NCI-H69 (cell line): ENCODE measurements at places on chromosomes 12 and 14.

GRCh38 chr12:101299346-101299745, 19.4 kb downstream of the UTP20 start:
- no peak for DNase-seq

DNA sequence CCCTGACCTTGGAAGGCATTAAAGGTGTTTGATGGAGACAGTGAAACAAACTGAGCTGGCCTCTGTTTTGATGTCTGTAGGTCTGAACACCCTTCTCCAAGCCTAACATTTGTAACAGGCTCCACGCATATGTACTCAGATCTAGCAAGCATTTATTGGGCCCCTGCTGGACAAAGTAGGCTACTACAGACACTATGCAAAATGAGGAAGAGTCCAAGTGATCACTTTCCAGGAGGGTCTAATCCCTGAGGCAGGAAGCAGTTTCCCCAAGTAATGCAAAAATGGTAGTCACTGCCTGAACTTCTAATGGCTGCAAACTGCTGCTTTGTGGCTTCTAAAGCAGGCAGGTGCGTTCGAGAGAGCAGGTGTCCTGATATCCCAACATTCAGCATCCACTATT, 405.8 kb downstream of the MED13L start:
- DNase-seq = peak; percentile 47

DNA sequence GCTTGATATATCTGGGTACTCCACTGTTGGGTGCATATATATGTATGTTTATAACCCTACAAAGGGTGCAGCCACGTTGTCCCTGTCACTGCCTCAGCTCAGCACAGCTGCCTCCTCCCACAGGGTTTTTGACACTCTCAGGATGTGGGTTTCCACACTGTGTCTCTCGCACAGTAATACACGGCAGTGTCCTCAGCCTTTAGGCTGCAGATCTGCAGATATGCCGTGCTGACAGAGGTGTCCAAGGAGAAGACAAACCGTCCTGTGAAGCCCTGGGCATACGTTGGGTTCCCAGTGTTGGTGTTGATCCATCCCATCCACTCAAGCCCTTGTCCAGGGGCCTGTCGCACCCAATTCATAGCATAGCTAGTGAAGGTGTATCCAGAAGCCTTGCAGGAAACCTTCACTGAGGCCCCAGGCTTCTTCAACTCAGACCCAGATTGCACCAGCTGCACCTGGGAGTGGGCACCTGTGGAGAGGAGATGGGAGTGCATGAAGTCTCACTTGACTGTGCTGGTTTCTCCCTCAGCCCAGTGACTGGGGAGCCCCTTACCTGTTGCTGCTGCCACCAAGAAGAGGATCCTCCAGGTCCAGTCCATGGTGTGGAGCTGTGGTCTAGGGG, 498.7 kb downstream of the TMEM121 start:
- no peak for DNase-seq

GRCh38 chr14:99605299-99605961, 1.4 kb upstream of the CCDC85C start:
- peak; percentile 97 for DNase-seq

GRCh38 chr12:75560167-75560566, 48.8 kb upstream of the KRR1 start:
- DNase-seq = peak; percentile 42

GRCh38 chr14:104505085-104506074, 74.2 kb upstream of the C14orf180 start:
- DNase-seq = no peak

GRCh38 chr12:46164186-46164761, 104.6 kb downstream of the SLC38A1 start:
- no peak for DNase-seq

GRCh38 chr12:115752913-115753726, 524.4 kb downstream of the MED13L start:
- DNase-seq = peak; percentile 56

GRCh38 chr12:112116232-112117060, 7.9 kb upstream of the NAA25 start:
- DNase-seq = peak; percentile 55

DNA sequence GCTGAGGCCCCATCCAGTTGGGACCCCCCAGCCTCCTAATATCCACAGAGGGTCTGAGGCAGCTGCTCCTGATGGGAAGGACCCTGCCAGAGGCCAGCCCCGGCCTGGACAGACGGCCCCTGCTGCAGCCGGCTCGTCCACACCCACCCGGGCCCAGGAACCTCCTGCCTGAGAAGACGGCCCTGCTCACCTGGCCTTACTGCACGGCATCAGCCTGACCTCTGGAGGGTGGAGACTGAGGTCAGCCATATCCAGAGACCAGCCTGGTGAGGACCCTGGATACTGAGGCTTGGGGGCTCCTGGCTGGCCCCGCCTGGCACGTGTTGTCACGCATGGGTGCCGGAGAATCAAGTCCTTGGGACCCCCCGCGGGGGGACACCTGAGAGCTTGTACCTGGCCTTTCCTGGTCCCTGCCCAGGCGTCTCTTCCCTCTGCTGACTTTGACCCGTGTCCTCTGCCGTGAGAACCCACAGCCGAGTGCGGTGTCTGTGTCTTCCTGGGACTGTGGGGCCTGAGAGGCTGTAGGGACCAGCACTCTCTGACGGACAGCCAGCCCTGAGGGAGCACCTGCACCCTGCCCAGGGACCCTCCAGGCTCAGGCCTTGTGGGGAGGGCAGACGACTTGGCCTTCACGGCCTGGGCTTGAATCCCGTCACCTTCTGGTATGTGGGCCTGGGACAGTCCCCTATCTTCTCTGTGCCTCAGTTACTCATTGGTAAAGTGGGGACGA, 57.3 kb downstream of the NOC4L start:
- DNase-seq = no peak

GRCh38 chr12:65832217-65832616, 7.9 kb downstream of the HMGA2 start:
- no peak for DNase-seq

DNA sequence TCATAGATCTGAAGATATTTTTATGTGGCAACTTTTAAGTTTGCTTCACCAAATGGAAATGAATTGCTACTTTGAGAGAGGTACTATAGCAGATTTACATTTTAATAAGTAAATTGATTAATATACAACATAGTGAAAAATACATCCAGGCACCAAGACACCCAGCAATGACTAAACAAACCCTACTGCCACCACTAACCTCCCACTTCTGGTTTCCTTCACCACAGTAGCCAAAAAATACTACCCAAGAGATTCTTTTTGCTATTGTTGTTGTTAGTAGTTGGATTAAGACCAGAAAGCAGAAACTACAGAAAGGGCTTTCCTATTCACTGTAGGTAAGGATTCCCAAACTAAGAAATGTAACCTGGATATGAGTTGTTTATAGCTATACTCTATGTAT, 54.1 kb downstream of the COCH start:
- no peak for DNase-seq

DNA sequence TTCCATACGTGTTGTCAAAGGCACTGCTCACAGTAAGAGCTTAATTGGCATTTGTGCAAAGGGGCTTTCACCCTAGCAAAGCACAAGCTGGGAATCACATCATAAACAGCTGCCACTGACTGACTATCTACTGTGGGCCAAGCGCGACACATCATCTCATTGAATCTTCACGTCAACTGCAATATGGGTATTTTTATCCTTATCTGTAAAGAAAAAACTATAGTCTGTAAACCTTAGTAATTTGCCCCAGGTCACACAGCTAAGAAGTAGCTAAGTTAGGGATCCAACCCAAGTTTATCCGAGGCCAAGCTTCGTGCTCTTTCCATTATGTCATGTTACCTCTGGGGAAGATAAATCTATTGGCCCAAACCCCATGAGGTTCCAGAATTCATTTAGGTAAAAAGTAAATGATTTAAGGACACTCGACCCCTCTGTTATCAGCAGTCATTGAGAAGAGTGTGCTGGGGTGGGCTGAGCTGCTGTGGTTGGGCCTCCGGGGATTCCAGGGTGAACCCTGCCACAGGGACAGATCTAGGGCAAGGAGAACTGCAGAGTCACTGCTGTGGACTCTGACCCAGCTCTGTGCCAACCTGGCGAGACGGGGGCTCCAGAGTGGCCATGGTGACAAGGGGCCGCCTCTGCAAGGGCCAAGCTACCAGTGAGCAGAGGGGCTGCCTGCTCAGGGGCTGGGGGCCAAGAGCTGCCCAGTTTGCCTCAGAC, 27.6 kb downstream of the NCKAP5L start:
- no peak for DNase-seq

- DNase-seq = no peak
Observed at GRCh38 chr12:131197490-131197889, 243.8 kb downstream of the ADGRD1 start.

DNA sequence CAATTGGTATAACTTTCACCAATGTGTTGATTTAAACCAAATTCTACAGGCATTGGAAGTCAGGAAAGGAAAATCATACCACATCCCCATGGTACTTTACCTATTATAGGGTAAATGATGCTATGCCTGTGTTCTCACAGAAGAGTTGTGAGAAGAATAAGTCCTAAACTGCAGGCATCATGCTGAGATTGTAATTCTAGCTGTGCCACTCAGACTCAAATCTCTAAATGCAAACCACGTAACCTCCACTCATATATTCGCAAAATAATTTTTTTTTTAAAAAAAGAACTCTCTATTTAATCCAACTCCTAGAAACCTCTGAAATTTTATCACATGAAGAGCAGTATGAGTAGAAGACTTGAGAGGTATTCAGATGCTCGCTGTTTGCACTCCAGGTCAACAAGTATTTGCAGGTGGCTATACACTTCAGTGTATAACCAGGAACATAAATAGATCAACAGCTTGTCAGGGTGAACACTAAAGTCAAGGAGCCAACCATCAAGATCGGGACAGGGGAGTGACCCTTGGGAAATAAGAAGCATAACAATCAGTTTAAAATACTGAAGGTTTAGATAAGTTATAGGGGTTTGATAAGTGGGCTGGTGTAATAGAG, 110.1 kb downstream of the SLC25A21 start:
- DNase-seq = no peak

DNA sequence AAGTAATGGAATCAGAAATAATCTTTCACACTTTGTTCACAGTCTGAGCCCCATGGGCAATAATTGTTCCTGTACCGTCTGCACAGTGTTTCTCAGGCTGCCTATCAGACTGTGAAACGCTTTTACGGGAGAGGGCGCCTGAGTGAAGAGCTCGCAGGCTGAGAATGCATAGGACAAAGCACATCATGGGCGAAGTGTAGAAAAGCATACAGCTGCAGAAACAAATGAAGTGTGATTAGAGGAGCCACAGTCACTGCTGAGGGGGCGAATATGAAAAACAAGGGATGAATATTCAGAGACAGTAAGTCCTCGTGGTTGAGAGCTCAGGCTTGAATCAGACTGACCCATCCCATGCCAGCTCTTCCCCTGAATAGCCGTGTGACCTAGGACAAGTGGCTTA, 438.4 kb upstream of the DCN start:
- peak; percentile 16 for DNase-seq

DNA sequence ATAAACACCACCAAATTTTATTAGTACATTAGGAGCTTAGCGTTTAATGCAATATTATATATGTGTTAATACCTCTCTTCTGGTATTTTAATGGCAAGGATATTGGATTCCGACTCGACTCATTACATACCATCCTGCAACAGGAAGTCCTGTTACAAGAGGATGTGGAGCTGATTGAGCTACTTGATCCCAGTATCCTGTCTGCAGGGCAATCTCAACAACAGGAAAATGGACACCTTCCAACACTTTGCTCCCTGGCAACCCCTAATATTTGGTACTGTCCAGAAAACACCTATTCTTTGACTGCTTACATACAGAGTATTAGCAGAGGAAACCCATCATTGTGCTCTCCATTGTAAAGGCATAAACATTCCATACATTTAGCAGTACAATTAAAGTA, 45.2 kb downstream of the VEZT start:
- no peak for DNase-seq

GRCh38 chr12:51013441-51013840, 12.7 kb downstream of the SLC11A2 start:
- peak; percentile 42 for DNase-seq

DNA sequence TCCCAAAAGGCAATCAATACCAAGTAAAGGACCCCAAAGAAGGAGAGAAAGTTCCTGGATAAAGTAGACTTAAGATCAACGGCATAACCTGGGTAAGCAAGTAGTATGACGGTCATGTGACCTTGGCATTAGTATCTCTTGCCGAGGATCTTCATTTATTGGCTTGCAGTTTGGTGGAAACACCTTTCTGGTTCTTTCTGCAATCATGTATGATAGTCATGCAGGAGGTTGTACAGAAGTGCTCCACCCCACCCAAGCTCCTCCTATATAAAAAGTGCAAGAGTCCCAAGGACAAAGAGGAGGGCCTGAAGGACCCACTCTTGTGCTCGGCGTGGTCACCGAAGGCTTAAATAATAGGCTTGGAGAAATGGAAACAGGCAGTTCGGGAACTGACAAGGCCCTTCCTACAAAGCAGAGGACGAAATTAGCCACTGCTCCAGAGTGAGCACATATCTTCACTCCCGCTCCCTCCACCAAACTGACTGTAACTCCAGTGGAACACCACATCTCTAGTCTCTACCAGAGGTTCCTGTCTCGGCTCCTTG, 750 bp downstream of the CS start:
- DNase-seq = peak; percentile 61

- DNase-seq = no peak
Observed at GRCh38 chr14:87829543-87829942, 163.4 kb downstream of the GALC start.

DNA sequence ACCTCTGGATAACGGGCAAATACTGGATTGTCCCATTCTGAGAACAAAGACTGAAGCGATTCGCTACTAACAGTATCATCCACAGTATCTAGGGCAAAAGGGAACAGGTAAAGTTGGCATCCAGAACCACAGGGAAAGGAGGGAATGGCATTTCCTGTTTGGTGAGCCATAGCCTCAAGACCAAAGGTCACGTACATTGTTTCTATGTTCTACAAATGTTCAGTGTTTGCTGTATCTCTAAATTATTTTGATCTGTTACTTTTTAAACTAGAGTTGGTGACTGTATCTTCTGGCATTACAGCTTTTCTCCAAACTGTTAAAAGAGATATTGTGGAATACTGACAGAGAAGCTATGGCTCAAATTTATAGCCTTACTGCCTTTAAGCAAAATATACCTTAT, 9.7 kb downstream of the MLH3 start:
- no peak for DNase-seq

DNA sequence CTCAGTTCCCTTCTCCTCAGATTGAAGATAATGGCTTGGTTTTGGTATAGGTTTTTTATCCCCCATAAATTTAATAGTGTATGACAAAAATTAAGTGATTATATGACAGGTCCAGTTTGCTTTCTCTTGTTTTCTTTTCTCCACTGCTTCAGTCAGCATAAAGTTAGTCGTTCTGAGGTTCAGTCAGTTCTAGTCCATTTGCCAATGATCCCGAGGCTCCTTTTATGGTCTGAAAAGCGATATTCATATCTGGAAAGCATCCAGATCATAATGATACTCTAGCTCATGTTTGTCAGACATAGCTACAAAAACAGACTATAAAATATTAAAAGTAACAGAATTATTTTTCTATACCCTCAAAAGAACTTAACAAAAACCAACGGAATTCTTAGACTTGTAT, 67.1 kb upstream of the SLC38A4 start:
- no peak for DNase-seq

GRCh38 chr12:69822201-69822860, 2.7 kb upstream of the MYRFL start:
- peak; percentile 15 for DNase-seq

GRCh38 chr12:49872781-49873181, 29.9 kb upstream of the BCDIN3D start:
- peak; percentile 17 for DNase-seq
